NCI-H1436 treated with DMSO at 0.1 percent for 48 hours (cell line): ENCODE measurements at places on chromosomes 12 and 14.

DNA sequence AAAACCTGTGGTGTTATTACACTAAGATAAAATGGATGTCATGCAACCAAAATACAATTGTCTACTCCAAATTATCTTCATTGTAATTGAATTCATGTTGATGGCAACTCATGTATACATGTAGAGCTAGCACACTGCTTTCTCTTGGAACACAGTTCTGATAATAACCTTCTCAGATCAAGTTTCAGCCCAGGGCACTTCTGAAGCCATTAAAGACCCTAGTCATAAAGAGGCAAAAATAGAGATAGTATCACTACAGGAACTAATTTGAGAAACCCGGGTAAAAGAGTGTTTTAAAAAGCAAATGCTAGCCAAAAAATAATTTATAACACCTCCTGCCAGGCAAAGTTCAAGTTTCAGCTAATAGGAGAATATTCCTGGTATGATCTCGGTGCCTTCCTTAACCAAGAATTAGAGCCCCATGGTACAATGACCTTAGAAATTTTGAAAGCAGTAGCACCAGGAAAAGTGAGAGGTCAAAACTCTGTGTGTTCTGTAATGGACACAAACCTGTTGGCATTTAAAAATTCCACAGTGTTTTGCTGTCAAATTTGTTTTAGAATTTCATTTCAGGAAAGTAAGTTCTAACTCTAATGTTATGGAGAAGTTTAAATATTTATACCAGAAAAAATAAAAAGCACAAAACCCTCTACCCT lies 105.0 kb upstream of the FRMD6 start:
- peak; percentile 26 for DNase-seq

GRCh38 chr14:81187832-81188522 lies 32.8 kb downstream of the GTF2A1 start:
- DNase-seq: no peak

GRCh38 chr14:99203080-99203479 lies 68.9 kb downstream of the BCL11B start:
- DNase-seq: no peak

DNA sequence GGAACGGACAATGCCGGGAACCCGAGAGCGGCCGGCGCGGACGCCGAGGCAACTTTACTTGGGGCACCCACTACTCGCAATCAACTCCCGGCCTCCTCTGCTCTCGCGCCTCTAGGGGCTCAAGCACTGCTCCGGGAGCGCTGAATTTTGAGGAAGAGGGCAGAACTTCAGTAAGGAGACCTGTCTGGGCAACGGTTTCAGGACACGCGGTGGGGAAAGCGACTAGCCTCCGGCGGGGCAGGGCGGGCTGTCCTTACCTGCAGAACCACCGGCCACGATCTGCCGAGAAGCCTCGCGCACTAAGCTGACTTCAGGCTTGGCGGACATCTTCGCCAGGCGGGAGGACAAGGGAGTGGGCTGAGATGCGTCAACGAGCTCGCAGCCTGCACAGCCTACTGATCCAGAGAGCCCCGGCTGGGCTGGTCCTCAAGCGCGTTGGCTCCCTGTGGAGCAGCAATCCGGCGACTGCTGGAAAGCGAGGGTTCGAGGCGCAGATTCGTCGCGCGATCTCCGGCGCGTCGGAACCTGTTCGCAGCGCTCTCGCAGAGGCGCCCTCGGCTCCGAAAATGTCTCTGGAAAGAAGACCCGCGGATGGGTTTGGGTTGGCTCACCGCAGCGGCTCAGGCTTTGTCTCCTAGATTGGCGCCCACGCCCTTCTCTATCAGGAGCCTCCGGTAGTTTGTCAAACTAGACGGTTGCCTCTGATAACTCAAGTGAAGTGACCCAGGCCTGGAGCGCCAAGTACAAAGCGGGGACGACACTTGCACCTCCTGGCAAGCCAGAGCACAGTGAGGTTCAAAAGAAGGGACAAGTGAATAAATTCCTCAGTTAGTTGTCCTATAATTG lies at the start of gene SLC25A21:
Gene SLC25A21 (minus strand): TSS at position 583 of the 846 bp plus-strand sequence.
- no peak for DNase-seq

GRCh38 chr14:89915114-89915878 lies 39.2 kb downstream of the EFCAB11 start:
- no peak for DNase-seq

DNA sequence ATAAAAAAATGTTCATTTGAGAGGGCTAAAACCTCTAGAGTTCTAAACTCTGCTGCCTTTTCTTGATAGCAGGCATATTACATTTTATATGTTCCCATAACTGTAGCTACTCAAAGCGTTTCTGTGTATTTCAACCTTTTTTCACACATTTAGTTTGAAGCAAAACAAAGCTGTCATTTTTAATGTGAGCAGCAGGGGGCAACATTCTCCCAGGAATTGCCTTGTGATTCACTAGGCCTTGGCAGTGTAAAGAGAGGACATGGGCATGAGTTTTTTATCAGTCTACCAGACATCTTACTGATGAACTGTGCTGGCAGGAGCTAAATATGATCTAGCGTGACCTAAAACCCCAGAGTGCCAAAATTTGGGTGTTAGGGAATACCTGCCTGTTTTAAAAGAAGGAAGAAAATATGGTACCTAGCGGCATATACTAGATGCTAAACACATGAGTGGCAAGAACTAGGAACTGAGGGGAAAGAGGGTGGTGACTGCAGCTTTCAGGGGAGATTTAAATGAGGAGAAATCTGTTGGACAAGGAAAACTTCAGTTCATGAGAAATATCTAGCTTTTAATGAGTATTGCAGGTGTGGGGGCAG lies 65.3 kb downstream of the IFT43 start:
- peak; percentile 27 for DNase-seq

GRCh38 chr14:53218161-53218560 lies 65.0 kb upstream of the DDHD1 start:
- no peak for DNase-seq
